Germinal center (tissue), 1 donor: ENCODE measurements at places on chromosomes 7 and 10.
A peak's percentile ranks its signal among the peaks of the same experiment; 100 is the strongest.

DNA sequence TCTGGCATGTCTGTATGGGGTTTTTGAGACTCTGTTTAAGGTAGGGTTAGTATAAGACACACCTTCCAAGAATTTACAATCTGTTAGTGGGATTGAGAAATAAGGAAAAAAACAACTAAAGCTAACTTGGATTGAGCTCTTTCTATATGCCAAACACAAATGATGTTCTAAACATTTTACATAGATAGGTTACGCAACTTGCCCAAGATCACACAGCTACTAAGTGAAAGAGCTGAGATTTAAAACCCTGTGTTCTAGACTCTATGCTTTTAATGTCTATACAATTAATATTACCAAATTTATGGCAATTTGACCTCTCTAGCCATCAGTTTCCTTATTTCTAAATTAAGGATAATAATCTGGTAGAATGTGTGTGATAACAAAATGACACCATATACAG lies 1056.2 kb downstream of the LRMDA start:
- DNase-seq: no peak

DNA sequence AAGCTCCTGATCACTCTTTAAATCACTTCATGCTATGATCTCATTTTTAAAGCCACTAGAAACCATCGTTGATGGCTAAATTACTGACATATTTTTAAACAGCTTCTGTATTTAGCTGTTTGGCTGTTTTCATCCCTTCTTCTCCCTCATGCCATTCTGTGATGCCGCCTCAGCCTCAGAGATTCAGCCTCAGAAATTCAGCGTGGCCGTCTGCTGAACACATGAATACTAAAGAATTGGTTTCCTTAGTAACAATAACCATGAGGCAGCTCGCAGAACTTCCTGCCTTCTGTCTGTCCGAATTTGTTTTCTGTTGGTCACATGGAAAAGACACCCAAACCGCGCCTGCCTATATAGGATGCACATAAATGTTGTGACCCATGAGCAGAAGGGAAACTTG lies 31.0 kb upstream of the FZD1 start:
- no peak for DNase-seq

- no peak for DNase-seq
These were observed 311.9 kb downstream of the GRM8 start for GRCh38 chr7:126940723-126941307.

DNA sequence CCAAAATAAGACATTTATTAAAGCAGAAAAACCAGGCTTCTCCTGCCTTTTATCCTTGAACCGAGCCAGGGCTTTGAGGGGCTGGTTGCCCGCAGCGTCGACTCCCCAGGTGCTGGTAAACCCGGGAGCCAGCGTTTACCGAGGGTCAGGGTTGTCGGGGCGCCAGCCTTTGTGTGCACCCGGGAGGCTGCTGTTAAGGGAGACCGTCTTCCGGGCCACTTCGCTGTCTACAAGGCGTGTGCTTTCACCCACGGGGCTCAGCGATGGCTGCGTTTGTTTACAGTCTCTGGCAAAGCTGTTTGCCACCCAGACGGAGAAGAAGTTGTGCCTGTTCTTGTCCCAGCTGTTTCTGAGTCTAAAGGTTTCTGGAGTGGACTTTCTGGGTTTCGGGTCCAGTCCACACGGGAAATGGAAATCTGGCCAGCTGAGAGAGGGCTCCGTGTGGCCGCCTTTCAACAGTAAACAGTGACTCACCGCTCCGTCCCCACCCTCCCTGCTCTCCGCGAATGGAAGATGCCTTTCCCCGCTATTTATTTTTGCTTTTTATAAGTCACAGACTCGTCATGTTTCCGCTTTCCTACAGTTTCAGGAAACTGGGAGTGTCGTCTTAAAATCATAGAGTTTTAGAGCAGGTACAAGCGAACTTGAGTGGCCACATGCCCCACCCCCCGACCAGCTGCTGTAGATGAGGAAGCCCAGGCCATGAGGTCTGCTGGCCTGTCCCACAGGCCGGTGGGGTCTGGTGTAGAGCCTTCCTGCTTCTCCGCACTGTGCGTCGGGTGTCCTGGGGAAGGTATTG lies 2.2 kb downstream of the MAFK start:
- no peak for DNase-seq

DNA sequence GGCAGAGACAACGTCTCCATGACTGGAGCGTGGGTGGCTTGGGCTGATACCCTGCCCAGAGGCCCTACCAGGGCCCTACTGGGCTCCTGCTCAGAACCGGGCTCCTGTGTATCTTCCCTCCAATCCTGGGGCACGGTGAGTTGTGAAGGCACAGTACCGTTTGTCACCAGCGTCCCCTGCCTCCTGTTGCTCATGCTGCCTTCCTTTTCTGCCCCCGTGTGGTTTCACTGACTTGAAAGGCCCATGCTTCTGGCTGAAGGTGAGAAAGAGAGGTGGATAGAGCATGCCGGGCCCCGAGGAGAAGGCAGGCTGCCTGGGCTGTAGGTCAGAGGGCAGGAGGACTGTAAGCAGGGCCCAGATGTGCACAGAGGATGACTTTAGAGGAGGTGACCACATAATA lies 9.1 kb upstream of the DMBT1 start:
- DNase-seq: no peak

GRCh38 chr10:11158080-11158479 lies 140.4 kb downstream of the CELF2 start:
- DNase-seq: no peak

- no peak for DNase-seq
These were observed 12.5 kb downstream of the LYZL2 start for GRCh38 chr10:30617070-30617469.

GRCh38 chr7:46649876-46650275 lies 728.8 kb upstream of the IGFBP3 start:
- no peak for DNase-seq

DNA sequence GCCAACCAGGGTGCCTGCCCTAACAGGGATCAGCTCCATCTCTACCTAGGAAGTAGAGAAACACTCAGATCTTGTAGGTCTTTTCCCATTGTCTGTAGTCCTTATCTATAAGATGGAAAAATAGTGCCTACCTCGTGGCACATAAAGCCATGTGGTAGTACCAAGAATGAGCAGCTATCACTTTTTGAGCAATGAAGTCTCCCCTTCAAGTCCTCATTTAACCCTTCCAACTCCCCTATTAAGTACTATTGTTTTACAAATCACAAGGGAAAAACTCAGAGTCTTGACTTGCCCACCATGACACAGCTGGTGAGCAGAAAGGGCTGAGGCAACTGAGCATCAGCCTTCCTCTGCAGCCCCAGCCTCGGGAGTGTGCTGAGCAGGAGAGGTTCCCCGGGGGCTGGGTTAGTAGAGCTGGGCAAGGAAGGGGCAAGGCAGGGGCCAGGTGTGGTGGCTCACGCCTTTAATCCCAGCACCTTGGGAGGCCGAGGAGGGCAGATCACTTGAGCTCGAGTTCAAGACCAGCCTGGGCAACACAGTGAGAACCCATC lies 3.3 kb downstream of the FRAT2 start:
- DNase-seq: no peak

DNA sequence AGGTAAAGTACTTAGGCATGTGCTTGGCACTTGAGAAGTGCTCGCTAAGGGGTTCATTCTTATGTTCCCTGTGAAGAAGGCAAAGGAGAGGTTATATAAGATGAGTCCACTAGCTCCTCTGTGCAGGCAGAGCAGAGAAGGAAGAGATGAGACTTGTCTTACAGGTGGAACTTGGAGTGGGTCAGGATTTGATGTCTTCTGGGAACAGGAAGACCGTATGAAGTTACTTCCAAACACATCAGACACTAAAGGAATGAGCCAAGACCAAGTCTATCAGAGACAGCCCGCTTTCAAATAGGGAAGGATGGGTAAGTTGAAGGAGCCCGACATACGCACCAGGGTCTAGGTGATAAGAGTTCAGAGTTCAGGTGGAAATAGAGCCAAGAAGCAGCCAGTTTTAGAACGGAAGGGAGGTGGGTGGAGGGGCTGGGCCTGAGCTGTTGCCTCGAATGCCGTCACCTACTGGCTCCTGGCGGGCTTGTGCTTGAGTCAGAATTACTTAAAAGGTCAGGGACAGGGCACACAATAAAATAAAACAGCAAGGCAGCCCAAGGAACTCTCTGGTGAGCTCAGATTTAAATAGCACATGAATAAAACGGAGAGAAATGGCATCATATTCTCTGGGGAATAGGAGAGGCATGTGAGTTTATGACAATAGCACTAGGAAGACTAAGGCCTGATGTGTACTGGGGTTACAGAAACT lies 56.1 kb upstream of the GRB10 start:
- no peak for DNase-seq

- DNase-seq: no peak
These were observed 27.5 kb upstream of the EZH2 start for GRCh38 chr7:148911626-148912025.

- no peak for DNase-seq
These were observed 13.1 kb downstream of the CNPY1 start for GRCh38 chr7:155533120-155533826.

- no peak for DNase-seq
These were observed 220.0 kb downstream of the KIF20B start for GRCh38 chr10:89921403-89921802.

GRCh38 chr10:118798231-118798662 lies 43.5 kb upstream of the CACUL1 start:
- no peak for DNase-seq

DNA sequence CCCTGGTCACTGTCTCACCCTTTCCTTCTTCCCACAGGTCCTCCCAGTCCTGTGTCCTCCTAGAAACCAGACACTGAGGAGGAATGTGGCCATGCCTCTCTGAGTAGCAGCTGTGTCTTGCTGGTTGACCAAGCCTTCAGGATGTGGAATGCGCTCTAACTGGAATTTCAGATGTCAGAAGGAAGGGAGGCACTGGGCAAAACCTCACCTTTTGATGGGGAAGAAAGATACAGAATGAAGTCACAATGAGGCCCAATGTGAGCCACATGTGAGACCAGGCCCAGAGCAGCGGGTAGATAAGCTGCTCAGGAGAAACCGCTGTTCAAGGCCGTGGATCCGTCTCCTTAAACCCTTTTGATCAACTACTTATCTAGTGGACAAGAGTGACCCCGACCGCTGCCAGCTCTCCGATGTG lies 54.8 kb upstream of the ECHDC3 start:
- DNase-seq: no peak

- no peak for DNase-seq
These were observed 41.5 kb upstream of the ANAPC16 start for GRCh38 chr10:72174297-72174662.

- DNase-seq: no peak
These were observed 29.3 kb upstream of the RNF32 start for GRCh38 chr7:156611014-156612010.

DNA sequence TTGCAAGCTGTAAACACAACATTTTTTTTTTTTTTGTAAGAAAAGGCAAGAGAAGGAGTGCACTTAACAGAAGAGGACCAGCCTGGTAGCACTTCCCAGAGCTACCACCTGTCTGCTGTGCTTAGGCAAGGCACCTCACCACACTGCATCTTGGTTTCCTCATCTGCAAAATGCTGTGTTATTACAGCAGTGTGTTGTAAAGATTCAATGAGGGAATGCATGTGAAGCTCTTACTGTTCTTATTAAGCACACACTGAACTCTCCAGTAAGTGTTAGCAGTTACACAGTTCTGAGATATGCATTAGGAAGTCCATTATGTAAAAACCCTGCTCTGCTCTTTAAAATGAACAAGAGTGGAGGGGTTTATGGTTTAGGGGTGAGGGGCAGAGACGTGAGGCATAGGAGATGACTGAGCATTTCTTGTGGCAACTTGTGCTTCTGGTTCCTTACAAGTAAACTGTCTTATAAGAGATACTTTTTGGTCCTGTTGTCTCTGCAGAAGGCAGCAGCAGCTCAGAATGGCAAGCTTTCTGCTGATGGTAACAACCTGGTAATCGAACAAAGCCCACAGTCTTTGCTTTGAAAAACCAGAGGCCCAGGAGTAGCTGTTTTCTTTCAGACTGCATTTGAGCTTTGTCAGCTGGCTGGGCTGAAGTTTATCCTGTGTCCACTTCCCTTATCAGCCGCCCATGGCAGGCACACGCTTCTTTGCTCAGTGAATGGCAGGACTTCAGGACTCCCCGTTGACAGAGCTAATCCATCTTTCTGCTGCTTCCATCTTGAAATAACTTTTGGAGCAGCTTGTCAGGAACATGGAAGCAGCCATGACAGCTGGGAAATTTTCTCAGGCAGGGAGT lies 98.8 kb upstream of the BMPER start:
- no peak for DNase-seq

GRCh38 chr7:936386-937054 lies 18.0 kb downstream of the ADAP1 start:
- no peak for DNase-seq

GRCh38 chr7:136403591-136403990 lies 426.4 kb upstream of the MTPN start:
- no peak for DNase-seq

- DNase-seq: peak; percentile 27
These were observed 41.5 kb downstream of the ASB4 start for GRCh38 chr7:95527033-95527775.

DNA sequence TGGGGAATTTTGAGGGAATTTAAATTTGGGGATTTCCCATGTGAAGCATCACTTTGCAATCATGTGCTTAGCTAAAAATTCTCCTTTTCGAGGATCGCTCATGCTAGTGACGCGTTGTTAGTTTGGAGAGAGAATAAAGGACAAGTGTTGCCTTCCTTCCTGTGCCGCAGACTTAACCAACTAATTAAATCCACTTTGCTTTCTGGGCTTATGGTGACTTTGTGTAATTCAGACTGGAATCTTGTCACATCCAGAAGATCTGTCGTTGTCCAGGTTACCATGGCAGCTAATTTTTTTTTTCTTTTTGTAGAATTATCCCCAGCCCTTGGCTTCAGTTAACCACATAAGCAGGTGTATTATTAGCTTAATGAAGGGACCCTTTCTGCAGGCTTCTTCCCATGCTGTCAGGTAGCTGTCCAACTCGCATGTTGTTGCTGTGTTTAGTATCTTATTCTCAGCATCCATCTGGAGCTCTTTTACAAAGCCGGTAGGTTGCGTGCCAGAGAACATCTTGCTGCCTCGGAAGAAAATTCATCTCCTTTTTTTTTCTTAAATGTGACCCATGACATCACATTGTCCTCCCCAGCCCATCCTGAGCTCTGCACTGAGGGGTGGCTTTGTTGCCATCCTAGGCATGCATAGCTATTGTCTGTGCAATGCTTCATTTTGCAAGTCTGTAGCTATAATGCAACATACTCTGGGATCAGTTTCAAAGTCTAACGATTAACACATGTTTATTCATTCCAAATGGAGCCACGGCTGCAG lies 47.2 kb upstream of the NRP1 start:
- no peak for DNase-seq

- DNase-seq: no peak
These were observed 38.3 kb upstream of the PDCD4 start for GRCh38 chr10:110833234-110833940.

DNA sequence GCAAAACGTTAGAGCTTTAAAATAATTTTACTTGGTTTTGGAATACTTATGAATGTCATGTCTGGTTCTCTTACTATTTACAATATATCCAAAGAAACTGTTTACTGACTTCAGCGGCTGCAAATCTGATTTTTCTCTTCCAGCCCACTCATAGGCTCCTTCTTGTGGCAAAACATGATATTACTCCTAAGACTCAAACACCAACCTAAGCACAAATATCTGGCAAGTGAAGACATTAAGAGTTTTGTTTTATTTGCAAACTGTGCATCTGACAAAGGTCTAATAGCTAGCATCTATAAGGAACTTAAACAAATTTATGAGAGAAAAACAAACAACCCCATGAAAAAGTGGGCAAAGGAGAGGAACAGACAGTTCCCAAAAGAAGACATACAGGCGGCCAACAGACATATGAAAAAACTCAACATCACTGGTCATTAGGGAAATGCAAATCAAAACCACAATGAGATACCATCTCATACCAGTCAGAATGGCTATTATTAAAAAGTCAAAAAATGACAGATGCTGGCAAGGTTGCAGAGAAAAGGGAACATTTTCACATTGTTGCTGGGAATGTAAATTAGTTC lies 20.3 kb upstream of the GJC3 start:
- DNase-seq: no peak
